Activated CD4-positive, alpha-beta T cell treated with anti-CD3 and anti-CD28 coated beads, Interleukin-2, Interleukin-6, amounts not matched to agents 100 ng/mL and 50 ng/mL, durations not matched to agents 16 hours and 8 hours (primary cell): ENCODE measurements at places on chromosomes 16 and 17.

GRCh38 chr16:48546774-48547173 lies 63.2 kb downstream of the N4BP1 start:
- no peak for DNase-seq

DNA sequence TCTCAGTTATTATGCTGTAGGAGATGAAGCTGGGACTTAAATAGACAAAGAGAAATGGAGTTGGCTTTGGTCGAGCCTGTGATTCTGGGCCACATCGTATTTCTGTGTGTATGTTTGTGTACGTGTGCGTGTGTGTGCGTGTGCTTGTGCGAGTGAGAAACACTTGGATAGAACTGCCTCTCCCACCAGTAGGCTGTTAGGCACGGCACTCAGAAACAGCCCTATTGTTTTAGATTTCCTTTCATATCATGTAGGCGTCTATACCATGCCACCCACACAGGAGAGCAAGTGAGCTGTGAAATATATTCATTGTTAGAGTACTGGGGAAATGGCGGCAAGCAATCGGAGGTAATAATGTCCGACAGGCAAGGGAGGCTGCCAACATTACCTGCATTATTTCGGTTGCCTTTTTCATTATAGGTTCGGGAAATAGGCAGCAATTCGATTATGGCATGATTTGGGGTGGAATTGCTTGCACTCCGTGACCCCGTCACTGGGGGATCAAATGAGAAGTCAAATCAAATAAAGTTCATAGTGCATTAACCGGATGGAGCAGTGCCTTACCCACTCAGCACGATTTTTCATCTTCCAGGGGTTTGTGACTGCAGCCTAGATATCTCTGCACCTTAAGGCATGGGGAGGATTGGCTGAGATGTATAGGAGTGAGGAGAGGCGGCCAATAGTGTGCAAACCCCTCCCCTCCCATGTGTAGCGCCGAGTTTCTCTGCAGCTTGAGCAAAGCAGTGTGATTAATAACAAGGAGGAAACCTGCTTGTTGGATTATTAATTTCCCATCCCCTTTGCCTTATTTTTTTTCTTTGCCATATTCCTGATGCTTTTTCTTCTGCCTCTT lies 89.6 kb downstream of the RBFOX1 start:
- no peak for DNase-seq

GRCh38 chr17:82053130-82053529 lies 1.4 kb downstream of the GPS1 start:
- no peak for DNase-seq

GRCh38 chr17:77128896-77129567 lies 11.7 kb upstream of the SEC14L1 start:
- no peak for DNase-seq

GRCh38 chr17:76827736-76828135 lies 40.5 kb upstream of the MGAT5B start:
- DNase-seq, result no peak

DNA sequence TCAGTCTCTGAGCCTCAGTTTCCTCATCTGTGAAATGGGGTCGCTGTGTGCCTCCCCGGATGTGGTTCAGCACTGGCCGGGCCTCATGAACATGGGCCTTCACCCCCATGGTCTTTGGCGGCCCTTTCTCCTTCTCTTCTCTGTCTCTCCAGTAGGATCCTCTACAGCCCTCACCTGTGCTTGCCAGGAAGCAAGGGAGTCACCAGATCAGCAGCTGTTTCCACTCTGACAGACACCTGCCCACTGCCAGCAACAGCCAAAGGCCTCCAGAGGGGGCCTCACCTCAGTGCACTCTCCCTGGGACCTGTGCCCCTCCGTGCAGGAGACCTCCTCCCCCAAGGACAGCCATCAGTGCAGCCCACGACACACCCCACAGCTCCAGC lies 89.4 kb downstream of the C16orf78 start:
- DNase-seq, result no peak

GRCh38 chr17:45833920-45834319 lies 10.8 kb upstream of the SPPL2C start:
- DNase-seq, result no peak

DNA sequence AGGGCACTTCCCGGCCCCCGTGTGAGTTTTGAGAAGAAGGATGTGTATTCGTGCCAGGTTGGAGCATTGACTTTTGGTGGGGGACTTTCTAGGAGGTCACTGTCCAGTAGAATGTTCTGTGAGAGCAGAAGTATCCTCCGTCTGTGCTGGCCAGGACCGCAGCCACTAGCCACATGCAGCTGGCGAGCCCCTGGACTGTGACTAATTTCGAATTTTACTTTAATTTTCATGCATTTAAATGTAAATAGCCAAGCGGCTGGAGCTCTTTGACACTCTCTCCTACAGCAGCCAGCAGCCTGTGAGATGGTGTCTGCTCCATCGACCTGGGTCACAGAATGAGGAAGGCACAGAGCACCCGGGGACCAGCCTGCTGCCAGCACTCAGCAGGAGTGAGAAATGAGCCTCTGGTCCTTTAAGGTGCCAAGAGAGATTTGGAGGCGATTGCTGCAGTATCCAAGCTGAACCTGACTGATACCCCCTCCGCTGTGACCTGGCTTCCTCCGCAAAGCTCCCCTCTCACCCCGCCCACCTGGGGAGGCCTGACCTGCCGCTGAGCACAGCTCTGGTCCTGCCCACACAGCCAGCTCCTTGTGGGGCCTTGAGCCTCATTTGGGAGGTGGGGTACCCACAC lies 7.8 kb downstream of the ATP2A3 start:
- DNase-seq, result no peak

- DNase-seq, result peak; percentile 42
Measured at GRCh38 chr17:37607637-37608331, 1.4 kb downstream of the SYNRG start.

DNA sequence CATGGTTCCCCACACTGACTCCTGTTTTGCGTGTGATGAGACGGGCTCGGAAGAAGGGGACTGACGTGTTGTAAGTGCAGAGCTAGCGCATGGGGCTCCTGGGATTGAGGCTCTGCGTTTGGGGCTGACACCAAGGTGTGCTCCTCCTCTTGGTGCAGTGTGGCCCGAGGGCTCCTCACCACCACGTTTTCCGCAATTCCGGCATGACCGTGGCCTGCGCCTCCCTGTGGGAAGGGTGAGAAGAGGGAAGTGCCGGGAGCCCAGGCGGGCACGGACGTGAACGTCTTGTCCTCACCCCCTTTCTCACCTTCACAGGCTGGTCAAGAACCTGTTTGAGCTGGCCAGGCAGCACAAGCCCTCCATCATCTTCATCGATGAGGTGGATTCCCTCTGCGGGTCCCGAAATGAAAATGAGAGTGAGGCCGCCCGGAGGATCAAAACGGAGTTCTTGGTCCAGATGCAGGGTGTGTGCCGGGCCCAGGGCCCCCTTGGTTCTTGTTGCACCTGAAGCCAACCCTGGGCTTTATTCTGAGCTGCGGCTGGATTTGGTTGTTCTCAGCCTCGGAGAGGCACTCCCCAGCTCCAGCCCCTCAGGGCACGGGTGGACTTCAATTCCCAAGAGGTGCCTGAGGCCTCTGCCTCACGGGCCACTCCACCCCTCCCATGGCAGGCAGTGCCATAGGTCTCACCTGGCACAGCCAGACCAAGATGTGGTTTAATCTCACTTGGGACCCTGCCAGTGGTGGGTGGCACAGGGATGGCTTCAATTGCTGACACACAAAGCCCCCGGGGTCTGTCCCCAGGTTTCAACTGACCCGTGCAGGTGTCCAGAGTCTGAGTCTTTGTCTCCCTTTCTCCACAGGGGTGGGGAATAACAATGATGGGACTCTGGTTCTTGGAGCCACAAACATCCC lies 8.9 kb downstream of the VPS4A start:
- no peak for DNase-seq

DNA sequence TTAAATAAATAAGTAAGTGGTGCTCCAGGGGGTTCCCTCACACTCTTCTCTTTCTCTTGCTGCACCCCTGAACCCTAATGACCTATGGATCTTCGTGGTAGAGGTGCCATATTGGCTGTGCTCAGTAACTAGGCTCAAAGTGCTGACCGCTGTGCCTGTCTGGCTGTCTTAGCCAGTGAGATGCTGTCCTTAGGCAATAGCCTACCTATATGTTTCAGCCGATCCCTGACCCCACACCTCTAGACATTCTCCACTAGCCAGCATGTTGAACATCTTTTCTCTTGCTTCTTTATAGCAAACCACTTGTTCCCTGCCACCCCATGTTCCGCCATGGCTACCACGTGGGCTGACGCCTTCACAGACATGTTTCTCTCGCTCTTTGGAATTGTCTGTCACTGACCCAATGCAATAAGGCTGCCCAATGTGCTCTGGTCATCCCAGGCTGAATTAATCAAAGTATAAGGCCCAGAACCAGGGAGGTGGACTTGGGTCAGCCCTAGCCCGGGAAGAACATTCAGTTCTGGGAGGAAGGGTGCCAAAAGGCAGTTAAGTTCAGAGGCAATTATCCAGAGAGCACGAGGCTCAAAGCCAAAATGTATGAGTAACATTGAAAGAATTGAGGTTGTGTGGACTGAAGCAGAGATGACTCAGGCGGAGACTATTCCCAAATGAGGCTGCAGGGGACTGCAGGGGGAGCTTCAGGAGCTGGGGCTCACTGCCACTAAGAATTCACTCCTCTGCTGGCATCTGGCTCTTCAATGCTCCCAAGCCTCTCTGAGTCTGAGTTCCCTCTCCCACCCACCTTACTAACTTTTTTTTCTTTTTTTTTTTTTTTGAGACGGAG lies 28.7 kb upstream of the TNRC6A start:
- no peak for DNase-seq

DNA sequence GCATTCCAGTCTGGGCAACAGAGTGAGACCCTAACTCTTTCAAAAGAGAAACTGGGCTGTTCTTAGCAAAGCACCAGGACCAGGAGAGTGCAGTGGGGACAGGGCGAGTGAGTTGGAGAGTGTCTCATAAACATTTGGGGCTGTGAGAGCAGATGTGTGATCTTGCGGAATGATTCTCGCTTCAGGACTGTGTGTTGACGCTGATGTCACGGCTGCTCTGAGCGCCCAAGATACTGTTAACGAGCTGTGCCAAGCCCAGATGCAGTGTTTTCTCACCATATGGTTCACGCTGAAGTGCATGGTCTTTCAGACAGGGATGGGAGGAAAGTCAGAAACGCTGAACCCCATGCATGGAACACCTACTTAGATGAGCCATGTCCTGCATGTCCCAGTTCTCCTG lies 438.2 kb downstream of the HS3ST4 start:
- no peak for DNase-seq

- no peak for DNase-seq
Measured at GRCh38 chr17:27598337-27599050, 32.5 kb upstream of the LGALS9 start.

DNA sequence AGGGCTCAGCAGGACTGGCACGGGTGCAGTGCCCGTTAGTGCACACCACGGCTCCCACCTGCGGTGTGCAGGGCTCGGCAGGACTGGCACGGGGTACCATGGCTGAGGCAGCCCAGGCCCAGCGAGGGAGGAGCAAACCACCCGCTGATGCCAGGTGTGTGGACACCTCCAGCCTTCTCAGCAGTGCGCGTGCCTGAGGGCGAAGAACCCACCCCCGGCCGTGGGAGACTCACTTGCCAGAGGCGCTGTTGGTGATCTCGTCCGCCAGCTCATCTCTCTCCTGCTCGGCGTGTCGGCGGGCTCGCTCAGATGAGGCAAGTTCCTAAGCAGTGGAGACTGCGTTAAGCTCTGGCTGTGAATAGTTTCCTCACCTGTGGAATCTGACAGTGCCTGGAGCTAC lies 45.4 kb downstream of the NDEL1 start:
- DNase-seq, result no peak

GRCh38 chr17:58324409-58325288 lies 3.9 kb downstream of the TSPOAP1 start:
- DNase-seq, result no peak

- DNase-seq, result no peak
Measured at GRCh38 chr16:84412262-84412661, 43.9 kb downstream of the ATP2C2 start.

DNA sequence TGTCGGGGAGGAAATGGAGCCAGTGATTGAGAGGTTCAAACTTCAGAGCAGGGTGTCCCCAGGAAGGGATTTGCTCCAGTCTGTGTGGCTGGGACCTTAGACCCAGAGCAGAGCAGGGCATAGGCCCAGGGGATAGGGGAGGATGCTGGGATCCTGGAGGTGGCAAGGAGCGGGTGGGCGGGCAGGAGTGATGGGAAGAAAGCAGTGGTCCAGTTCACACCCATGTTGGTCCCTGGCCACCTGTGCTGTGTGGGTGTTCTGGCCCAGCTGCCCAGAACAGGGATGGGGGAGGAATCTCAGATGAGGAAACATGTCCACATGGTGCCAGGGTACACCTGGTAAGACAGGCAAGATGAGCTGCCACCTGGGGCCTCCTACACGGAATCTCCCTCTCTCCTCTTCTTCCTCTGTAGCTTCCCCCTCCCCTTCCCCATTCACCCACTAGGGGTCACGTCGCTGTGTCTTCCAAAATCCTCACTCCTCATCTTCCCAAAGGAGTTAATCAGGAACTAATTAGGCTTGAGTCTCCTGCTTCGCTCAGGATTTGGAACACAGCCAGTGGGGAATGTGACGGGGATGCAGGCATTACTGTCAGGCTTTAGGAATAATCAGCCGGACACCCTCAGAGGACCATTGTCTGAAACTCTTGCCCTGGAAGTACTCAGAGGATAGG lies 2.3 kb downstream of the BEAN1 start:
- no peak for DNase-seq

GRCh38 chr16:64312980-64313379 lies 808.9 kb downstream of the CDH11 start:
- no peak for DNase-seq

- DNase-seq, result no peak
Measured at GRCh38 chr16:50528820-50529219, 19.4 kb upstream of the NKD1 start.

GRCh38 chr17:66135219-66135618 lies 56.7 kb downstream of the CEP112 start:
- no peak for DNase-seq

DNA sequence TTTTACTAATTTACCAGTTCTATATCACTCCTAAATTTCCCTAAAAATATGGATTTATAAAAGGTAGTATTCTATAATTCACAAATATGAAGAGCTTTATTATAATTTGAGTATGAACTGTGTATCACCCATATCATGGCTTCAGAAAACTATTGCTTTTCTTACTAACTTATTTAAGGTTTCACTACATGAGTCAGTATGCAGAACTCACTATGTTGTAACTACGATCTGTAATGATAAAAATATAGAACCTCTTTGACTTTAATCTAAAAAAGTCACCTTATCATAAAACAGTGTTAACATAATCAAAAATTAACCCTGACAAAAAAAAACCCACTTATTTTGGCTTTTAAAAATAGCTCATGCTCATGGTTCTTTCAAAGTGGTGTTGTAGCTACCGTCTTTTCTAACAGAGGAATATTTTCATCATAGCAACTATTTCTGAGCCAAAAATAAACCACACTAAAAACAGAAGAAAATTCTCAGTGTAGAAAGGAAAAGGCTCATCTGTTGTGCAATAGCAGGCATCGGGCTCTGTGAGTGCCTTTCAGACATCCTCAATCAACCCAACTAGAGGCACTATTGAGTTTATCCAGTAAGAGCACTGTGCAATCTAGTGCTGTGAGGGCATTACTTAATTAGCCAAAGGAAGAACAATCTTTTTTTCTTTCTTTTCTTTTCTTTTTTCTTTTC lies 42.1 kb downstream of the ITGAM start:
- peak; percentile 22 for DNase-seq
